Cortex of kidney (tissue), 1 donor: ENCODE measurements at places on chromosomes 2 and 18.

DNA sequence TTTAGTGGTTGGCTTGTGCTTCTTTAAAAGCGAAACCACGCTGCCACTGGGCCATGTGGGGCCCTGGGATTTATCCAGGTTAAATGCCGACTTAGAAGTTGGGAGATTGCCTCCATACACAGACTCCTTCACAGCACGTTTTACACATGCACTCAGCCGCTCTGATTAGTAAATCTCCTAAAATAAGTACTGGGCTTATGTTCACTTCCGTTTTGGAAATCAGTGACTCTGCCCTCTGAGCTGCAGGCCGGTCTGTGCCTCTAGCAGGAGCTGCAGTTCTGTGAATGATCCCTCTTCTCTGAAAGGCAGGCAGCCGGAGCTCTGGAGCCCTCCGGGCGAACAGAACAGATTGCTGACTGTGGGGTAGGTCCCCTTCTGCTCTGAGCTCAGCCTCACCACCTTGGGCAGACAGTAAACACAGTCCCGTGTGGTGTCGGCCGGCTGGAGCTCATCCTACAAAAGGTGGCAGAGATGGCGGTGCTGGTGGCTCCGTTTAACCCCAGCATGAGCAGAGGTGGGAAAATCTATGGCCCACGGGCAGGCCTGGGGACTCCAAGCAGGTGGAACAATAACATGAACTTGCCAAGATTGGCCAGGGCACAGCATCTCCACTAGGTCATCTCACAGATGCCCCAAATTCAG lies 9.8 kb upstream of the RAB17 start:
- DNase-seq: no peak

DNA sequence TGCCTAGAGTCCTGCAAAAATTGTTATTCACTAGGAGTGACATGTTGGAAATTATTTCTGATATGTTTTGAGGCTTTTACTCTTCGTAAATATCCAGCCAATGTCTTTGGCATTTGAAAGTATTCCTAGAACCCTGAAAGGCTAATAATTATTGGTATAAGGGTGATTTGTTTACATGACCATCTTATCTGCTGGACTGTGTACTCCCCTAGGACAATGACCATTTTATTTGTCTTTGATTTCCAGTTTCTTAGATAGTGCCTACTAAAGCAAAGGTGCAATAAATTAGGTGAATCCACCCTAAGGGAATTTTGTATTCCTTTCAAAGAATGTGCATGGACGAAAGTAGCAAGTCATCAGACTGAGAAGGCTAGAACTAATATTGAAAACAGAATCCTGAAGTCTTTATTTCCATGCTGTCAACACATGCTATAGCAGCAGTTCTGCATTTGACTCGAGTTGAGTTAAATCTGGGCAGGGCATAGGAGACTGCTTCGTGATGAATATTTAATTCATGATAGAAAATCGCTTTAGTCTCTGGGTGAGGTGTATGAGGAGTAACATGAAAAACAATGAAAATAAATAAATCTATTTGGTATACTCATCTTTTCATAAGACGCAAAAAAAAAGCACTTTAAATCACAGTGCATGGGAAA lies 235.7 kb downstream of the GPD2 start:
- DNase-seq: no peak

GRCh38 chr2:132623096-132623839 lies 46.7 kb downstream of the LYPD1 start:
- no peak for DNase-seq

DNA sequence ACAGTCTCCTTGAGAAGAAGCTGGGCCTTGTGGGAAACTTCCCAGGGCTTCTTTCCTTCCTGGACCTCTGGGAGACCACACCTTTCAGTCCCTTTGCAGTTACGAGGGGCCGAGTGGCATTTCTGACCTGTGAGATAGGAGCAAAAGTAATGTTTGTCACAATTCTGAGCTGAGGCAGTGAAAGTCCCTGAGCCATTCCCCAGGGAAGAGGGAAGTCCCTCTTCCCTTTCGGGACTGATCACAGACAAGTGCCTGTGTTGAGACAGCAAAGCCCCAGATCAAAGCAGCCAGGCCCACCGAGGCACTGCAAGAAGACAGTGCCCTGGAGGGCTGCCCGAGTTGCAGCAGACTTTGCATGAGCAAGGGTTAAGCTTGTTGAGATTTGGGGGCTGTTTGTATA lies 41.9 kb downstream of the RHOB start:
- no peak for DNase-seq

GRCh38 chr2:15674637-15675455 lies 83.2 kb downstream of the DDX1 start:
- no peak for DNase-seq

GRCh38 chr18:2884706-2885285 lies 38.0 kb downstream of the EMILIN2 start:
- DNase-seq: no peak

DNA sequence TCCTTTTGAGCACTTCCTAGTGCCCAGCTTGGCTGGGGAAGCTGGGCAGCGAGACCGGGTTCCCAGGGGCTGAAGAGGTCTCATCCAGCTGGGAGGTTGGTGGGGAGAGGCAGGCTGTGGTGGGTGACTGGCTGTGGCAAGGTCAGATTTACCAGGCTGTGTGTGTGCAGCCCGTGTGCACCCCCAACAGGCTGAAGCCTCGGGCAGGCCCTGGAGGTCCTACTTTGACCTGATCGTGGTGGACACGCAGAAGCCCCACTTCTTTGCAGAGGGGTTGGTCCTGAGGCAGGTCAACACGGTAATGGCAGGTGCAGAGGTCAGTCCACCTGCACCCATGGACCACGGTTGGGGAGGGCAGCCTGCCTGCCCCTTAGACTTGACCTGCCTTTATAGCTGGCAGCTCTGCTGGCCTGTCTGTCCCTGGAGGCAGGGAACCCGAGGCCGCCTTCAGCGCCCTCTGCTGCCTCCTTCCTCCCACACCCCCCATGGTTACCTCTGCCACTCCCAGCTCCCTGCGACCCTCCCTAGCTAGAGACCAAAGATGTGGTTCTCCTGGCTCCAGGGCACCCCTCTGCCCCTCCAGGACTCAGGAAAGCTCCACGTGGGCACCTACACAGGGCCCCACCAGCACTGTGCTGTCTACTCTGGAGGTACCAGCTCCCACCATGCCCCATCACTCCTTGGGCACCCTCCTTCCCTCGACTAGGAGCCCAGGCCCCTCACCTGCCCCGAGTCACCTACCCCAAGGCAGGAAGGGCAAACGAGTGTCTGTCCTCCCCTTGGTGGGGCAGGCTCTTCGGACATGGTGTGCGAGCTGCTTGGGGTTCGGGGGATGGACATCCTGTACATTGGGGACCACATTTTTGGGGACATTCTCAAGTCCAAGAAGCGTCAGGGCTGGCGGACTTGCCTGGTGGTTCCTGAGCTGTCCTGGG lies 4.0 kb downstream of the NT5DC4 start:
- no peak for DNase-seq

DNA sequence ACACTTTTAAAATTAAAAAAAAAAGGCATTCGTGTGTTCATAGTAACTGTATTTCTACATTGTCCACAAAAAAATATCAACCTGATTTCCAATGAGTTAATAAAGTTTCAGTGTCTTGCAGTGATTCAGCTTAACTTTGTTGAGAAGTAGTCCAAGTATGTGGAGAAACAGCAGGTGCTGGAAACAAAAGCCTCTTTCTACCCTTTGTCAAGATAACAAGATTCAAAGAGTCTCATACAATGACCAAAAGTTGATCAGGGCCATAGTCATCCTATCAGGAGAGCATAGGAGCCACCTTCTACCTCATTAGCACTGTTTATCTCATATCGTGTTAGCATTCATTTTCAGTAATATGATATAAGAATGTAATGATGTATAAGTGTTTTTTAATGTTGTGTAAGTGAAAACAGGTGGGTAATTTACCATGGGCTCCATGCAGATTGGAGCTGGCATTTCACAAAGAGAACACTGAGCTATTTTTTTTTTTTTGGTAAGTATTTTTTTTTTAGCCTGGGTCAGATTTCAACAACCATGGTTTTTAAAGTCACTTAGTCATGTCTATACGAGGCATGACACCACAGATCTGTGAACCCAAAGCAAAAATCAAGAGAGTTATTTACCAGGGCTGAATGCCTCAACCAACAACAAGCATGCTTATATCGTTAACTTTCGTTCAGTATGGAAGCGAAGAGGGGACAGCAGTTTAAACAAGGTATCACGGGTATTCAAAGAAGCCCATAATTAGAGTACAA lies 165.0 kb upstream of the ZNF521 start:
- no peak for DNase-seq
